Type B pancreatic cell (in vitro differentiated cells): ENCODE measurements at places on chromosomes 4 and X.

GRCh38 chr4:167428156-167428555 is 193.9 kb upstream of the SPOCK3 start:
- no peak for DNase-seq

GRCh38 chr4:38132843-38133662 is 172.9 kb downstream of the PTTG2 start:
- no peak for DNase-seq

- no peak for DNase-seq
Observed at GRCh38 chr4:139828966-139829664, 163.5 kb downstream of the MGST2 start.

DNA sequence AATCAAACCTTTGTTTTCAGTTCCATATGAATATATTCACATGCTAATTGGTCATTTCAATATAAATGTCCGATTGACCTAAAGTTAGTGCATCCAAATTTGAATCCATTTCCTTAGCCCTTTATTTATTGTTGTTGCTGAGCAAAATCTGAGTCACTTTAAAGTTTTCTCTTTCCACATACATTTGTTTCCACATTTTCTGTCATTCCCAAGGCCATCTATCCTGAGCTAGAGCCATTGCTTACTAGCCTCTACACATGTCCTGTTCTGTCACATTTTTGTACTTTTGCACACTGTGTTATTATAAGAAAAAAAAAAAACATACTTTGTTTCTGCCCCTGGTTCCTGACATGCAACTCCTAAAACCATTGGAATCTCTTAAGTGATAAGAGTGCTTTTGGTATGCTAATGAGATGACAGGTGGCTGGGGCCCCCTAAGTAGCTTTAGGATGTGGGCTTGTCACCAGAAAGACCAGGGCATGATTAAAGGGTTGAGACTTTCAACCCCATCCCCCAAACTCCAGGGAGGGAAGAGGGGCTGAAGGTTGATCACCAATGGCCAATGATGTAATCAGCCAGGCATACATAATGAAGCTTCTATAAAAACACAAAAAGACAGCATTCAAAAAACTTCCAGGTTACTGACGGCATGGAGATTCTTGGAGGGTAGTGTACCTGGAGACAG is 353.3 kb upstream of the MAGEB16 start:
- DNase-seq, result no peak

GRCh38 chrX:73944563-73944908 is 359.4 kb upstream of the ZCCHC13 start:
- no peak for DNase-seq

GRCh38 chrX:148755111-148755510 is 254.7 kb downstream of the AFF2 start:
- no peak for DNase-seq

DNA sequence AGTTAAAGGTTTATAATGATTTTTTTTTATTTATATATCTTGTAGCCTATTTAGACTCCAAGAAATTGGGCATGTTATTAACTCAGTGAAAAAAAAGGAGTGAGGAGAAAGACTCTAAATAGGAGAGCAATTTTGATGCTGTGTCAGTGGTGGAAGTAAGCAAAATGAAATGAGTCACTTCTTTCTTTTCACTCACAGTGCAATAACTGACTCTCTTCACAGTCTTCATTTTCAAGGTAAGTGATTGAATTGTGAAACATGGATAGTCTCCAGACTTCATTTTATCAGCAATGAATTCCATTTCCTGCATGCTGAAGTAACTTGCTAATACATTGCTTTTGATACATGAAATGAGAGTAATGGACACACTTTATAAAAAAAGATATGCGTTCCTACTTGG is 2271.5 kb downstream of the PCDH7 start:
- DNase-seq, result no peak

DNA sequence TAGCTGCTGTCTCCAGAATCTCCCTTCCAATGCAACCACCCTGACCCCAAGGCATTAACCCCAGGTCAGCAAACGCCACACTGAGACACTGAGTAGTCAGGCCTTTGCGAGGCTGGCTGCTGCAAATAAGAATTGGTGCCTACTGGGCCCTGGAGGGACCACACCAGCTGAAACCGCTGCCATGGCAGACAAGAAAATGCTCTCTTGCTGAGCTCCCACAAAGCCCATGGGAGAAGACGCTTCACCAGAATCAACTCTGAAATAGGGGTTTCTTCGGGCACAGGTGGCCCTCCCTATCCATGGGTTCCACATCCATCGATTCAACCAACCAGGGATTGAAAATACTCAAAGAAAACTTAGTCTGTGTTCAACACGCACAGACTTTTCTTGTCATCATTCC is 26.7 kb upstream of the CRMP1 start:
- no peak for DNase-seq

- DNase-seq, result no peak
Observed at GRCh38 chrX:44228621-44229020, 114.9 kb downstream of the EFHC2 start.

DNA sequence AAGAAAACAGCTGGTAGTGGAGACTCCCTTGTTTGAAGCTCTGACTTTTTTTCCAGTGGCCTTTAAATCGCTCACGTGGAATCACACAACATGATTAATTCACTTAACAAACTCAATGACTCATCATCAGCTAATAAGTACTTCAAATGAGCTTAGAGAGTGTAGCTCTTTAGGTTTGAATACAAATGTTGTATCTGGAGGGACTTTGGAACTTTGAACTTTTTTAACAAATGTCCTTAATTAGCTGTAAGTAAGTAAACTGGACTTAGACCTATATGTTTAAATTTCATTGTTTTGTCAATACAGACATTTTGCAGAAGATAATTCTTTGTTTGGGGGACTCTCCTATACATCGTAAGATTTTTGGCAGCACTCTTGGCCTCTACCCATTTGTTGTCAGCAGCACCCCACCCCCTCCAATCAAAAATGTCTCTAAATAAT is 581.1 kb downstream of the SPRY1 start:
- no peak for DNase-seq

- no peak for DNase-seq
Observed at GRCh38 chr4:123133397-123134050, 211.1 kb upstream of the NUDT6 start.

DNA sequence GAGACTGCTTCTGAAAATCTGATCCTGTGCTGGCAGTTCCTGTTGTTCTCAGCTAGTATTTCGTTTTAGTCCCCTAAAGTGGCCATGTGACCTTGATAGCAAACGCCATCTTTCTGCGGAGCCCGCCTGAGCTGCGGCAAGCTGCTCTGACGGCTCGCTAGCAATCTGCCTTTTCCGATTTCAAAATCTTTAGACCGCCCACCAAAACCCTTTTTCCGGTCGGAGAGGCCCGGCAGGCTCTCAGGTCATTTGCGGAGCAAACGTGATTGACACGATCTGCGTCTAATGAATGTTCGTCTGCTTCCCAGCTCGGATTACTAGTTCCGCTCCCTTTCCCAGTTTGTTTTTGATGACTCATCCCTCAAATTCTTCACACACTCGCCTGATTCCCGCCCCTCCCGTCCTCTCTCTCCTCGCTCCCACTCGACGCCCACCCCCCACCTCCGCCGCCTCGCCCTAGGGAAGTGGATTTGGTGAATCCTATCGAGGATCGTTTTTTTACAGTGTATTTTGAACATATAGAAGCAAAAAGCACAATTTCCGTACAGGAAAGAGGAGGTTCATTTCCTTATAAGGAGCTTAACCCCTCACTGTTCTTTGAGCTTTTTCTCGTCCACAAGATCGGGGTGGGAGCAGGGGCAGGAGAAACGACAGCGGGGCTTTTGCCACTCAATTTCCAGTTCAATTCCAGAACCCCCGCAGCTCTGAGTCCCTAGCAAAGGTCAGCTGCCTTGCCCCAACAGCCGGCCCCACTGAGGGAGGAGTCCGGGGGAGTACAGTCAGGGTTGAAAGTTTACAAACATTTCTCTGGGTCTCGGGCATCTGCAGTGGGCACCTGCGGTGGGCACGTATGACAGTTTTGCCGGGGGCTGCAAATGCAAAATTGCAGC is 37.5 kb downstream of the NLGN3 start:
- DNase-seq, result peak; percentile 84
